AG20443 (cell line): ENCODE measurements at places on chromosomes 13 and 19.

DNA sequence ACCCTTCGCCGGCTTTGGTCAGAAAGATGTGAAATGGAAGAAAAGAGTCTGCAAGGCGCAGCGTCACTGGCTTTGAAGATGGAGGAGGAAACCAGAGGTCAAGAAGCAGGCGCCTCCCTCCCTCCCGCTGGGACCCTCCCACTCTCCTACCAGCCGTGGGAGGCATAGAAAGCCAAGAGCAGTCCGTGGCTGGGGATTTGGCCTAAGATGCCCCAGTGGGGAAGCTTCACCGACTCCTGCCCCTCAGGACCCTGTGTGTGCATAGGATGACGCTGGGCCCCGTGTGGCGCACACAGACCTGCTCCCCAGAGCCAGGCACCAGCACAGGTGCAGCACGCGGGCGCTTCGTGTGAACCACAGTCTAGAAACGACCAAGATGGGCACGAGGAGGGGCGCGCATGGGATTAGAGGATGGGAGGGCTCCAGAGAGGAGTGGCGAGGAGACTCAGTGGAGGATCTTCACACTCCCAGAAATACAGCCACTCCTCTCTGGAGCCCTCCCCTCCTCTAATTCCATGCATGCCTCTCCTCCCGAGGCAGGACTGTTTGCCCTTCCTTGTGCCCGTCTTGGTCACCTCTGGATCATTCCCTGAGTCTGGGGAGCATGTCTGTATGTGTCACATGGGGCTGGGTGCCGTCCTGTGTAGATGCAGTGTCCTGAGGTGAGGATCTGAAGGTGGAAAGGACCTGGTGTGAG is 194.3 kb downstream of the TEX29 start:
- DNase-seq, result no peak

- no peak for DNase-seq
Observed at GRCh38 chr13:105608104-105608503, 927.4 kb downstream of the EFNB2 start.

DNA sequence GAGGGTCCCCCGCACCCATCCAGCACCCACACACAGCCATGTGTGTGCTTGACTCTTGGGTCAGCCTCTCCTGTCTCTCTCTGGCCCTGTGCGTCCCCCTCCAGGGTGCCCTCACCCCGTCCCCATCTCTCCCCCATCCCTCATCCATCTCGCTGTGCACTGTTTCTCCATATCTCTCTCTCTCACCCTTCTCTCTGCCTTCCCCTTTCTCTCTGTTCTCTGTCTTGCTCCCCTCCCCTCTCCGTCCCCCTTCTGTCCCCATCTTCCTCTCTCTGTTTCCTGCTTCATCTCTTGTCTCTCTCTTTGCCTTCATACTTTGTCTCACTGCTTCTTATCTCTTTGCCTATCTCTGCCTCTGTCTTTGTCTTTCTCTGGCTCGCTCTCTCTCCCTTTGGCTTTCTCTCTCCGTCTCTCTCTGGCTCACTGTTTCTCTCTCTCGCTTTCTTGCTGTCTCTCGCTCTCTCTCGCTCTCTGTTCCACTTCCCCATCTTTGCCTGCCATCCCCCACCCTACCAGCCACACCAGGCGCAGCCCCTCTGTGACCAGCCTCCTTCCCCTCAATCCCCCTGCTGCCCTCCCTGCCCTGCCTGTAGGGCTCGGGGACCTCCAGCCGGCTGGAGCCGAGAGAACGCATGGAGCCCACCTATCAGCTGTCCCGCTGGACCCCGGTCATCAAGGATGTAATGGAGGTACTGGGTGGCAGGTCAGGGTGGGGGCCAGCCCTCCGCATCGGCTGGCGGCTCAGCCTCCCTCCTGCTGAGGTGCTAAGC is 8.9 kb downstream of the STXBP2 start:
- DNase-seq, result no peak

DNA sequence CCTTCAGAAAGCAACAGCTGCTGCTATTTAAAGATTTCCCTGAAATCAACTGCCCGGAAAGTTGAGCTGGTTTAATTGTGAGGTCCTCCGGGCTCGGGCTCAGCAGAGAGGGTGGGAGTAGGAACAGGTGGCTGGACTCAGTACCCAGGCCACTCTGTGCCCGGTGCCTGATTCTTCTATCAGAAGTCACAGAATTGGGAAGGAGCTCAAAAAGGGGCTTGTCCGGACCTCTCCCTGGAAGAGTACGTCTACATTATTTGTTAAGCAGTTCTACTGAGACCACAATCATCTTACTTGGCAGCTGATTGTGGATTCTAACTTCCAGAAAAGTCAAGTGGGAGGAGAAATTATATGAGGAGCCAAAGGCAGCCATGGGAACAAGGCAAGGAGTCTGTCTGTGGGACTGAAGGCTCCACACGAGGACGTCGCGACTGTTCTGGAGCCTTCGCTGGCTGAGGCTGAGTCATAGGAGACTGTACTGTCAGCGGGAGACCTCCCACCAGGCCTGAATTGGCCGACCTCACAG is 91.7 kb upstream of the ANKRD10 start:
- DNase-seq, result peak; percentile 93

GRCh38 chr13:46380242-46380641 is 6.8 kb downstream of the RUBCNL start:
- DNase-seq, result no peak

- DNase-seq, result no peak
Observed at GRCh38 chr19:36748431-36749275, 24.0 kb downstream of the ZNF850 start.

GRCh38 chr19:48102870-48103751 is 7.5 kb downstream of the PLA2G4C start:
- peak; percentile 57 for DNase-seq

- peak; percentile 11 for DNase-seq
Observed at GRCh38 chr13:51714663-51715168, 89.2 kb downstream of the DHRS12 start.

GRCh38 chr19:674282-675151 is 1.7 kb upstream of the FSTL3 start:
- no peak for DNase-seq

DNA sequence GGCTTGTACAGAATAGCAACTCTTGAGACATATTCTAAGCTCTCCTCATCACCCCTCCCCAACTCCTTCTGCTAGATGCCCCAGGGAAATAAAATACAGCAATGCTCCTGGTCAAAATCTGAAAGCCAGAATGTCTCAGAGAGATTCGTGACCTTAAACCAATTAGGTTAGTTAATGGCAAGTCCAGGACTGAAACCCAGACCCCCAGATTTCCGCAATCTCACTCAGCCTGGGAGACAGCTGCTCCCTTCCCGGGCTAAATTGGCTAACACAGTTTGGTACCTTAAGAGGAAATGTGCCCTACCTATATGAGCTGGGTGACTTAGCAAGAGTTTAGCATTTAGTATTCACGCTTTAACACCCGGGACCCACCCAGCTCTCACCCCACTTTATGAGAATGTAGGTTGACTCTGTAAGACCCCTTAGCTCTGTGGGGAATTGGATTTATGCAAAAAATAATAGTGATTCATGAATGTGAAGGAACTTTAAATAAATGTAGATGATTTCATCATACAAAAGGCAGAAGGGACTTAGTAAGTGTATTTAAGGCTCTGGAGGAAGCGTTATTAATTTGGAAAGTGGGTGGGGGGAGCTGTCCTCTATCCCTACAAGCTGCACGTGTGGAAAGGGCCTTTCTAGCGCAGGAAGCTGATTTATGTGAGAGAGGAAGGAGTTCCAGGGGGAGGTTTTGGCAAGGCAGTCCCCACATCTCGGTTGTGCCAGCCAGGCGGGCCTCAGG is 1.1 kb downstream of the DLEU7 start:
- DNase-seq, result no peak

GRCh38 chr13:57933606-57934005 is 302.1 kb downstream of the PCDH17 start:
- DNase-seq, result no peak

GRCh38 chr13:36006894-36007675 is 124.1 kb downstream of the DCLK1 start:
- no peak for DNase-seq

DNA sequence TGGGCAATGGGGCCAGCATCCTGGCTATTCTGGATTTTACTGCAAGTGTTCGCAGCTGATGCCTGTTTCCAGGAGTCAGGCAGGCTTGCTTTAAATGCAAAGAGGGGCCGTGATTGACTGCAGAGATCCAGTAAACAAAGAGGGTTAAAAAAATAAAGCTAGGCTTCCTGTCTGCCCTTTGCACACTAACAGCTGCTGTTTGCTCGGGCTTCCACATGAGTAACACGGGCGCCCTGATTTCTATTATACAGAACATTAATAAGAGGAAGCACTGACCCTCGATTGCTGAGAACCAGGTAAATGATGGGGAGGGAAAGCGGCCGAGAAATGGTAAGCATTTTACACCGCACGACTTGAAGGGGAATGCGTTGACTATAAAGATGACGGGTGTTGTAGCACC is 254.2 kb upstream of the ZNF507 start:
- DNase-seq, result no peak

GRCh38 chr13:50030315-50030714 is 15.1 kb downstream of the KCNRG start:
- DNase-seq, result no peak

DNA sequence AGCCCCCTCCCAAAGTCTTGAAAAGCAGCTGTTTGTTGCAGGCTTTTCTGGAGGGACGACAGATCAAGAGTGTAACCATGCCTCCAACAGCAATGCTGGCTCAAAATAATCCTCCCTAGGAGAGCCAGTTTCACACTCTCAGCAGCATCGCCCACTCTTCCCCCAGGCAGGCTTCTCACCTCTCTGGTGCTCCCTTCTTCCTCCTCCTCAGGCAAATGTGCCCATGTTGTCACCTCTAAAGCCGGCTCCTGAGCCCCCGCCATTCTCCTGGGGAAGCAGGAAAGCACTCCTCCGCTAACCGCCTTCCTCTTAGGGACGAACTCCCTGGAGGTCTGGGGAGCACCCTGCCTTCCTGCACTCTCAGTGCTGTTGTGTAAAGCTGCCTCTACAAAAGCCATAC is 98.9 kb upstream of the SGCG start:
- no peak for DNase-seq

GRCh38 chr13:73107970-73108369 is 49.2 kb downstream of the KLF5 start:
- no peak for DNase-seq

DNA sequence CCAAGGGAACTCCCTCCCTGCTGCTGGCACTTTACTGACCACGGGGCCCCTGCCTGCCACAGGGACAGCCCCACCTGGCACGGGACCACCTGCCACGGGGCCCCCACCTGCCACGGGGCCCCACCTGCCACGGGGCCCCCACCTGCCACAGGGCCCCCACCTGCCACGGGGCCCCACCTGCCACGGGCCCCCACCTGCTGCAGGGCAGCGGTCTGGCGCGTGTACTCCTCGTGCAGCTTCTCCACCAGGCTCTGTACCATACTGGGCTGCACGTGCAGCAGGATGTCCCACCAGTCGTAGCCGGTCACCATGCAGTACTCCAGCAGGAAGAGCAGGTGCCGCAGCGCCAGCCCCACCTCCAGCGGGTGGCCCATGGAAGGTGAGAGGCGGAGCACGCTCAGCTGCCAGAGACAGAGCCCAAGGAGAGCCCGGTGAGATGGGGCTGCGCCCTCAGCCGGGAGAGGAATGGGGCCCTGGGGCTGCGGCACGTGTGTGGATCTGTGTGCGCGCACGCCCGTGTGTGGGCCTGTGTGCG is 16.1 kb downstream of the MED16 start:
- no peak for DNase-seq

- DNase-seq, result no peak
Observed at GRCh38 chr13:19158526-19159174, 23.0 kb downstream of the TUBA3C start.

DNA sequence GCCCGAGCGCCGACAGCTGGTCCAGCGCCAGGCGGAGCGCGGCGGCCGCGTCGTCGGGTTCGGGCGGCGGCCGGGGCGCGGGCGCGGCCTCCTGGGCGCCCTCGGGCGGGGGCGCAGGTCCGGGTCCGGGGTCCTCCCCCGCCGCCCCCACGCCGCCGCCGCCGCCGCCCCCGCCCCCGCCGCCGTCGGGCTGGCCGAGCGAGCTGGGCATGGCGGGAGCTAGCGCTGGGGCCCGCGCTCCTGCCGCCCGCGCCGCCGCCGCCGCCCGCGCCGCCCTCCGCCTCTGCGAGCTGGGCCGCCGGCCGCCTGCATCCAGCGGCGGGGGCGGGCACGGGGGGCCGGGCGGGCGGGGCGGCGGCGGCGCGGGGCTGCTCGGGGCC is 287 bp downstream of the MEX3D start:
- no peak for DNase-seq

DNA sequence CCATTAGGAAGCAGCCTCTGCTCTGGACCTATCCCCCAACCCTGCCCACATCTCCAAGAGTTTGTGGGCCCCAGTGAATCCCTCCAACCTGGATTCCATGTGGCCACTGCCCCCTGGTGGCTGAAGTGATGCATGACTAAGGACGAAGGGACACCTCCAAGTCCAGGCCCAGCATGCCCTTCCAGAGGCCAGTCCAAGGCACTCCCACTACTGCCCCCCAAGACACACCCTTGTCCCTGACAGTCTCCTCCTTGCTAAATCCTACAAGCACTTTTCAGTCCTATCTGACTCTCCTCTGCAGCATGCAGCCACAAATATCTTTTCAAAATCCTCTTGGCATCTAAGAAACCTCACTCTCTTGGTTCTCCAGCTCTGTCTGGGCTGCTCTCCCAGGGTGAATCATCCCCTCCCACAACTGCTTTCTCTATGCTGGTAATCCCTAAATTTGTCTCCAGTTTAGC is 33.0 kb downstream of the DEDD2 start:
- DNase-seq, result peak; percentile 94

DNA sequence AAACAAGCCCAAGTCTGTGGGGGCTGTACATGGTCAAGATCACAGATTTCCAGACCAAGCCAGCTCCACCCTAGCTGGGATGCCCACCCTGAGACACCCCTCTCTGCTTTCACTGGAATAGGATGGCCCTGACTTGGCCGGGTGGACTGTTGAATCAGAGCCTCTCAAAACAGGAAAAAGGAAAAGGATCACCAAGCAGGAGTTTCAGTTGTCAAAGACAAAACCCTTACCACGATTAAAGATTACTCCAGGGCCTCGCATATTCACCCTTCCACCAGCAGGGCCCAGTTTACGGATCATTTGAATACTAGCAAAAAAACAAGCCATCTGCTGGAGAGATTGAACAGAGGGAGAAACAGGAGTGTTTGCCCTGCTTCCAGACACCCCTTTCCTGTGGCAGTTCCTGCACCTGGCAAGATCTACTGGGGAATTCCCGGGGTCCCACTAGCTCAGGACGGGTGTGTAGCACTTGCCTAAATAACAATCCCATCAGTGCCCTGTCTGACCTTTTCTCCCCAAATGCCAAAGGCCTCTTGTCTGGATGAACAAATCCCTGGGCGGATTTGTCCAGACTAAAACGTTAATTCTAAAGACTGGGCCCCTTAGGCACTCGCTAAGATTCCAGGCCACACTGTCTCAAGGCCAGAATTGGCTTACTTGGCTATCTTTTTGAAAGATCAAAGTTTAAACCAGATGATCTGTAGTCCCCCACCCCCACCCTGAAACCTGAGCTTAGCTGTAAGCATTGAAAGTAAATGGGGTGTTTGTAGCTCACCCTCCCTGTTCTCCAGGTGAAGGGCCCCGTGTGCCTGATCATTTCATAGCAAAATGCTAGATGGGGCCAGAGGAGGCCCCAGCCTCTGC is 38.4 kb downstream of the ACTN4 start:
- peak; percentile 50 for DNase-seq

GRCh38 chr13:30928978-30929377 is 3.5 kb upstream of the TEX26 start:
- no peak for DNase-seq

GRCh38 chr19:41341669-41342490 is 11.8 kb downstream of the TGFB1 start:
- no peak for DNase-seq

GRCh38 chr19:42280815-42281145 is 11.7 kb downstream of the CIC start:
- DNase-seq, result peak; percentile 47
